Fibroblast of mammary gland (primary cell): ENCODE measurements at places on chromosomes 1 and 21.

- no peak for DNase-seq
These were observed 858.3 kb upstream of the TMPRSS15 start for GRCh38 chr21:19261731-19262376.

DNA sequence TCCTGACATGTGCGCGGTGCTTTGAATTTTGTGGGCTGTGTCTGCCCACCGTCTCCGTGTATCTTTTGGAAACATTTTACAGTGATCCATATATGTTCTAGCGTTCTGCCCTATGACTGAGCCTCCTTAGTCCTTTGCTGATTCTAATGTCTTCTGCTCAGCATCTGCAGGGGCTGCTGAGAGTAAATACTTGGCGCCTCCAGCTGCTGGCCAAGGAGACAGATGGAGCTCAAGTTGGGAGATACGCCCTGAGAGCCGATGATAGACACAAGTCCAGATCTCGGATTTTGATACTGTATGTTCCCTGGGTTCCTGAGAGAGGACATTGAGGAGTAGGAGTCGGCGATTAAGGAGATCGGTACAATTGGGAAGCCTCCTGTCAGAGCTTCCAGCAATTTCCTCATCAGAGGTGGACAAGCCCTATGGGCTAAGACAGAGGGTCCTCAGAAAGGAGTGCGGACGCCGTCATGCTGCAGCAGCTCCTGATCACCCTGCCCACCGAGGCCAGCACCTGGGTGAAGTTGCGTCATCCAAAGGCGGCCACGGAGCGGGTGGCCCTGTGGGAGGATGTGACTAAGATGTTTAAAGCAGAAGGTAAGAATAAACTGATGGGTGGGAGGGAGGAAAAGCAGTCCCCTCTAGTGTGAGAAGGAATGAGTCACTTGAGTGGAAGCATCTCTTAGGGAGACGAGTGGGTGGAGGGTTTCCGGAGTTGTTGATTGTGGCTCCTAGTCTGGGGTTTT is 390 bp downstream of the ZFP69B start:
- DNase-seq = peak; percentile 83

GRCh38 chr1:2547210-2548067 is 8.7 kb upstream of the TNFRSF14 start:
- no peak for DNase-seq

GRCh38 chr1:27872802-27873551 is 633 bp downstream of the THEMIS2 start:
- DNase-seq = peak; percentile 67

DNA sequence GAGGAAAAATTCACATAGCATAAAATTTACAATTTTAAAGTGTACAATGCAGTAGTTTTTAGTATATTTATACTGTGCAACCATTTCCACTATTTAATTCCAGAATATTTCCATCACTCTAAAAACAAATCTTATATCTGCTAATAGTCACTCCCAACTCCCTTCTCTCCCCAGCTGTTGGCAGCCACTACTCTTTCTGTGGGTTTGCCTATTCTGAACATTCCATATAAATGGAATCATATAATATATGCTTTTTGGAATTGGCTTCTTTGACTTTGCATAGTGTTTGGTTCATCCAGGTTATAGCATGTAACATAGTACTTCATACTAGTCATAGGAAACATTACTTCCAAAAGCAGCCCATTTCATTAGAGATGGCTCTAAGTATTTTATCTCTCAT is 25.0 kb upstream of the TMEM39B start:
- DNase-seq = peak; percentile 33

DNA sequence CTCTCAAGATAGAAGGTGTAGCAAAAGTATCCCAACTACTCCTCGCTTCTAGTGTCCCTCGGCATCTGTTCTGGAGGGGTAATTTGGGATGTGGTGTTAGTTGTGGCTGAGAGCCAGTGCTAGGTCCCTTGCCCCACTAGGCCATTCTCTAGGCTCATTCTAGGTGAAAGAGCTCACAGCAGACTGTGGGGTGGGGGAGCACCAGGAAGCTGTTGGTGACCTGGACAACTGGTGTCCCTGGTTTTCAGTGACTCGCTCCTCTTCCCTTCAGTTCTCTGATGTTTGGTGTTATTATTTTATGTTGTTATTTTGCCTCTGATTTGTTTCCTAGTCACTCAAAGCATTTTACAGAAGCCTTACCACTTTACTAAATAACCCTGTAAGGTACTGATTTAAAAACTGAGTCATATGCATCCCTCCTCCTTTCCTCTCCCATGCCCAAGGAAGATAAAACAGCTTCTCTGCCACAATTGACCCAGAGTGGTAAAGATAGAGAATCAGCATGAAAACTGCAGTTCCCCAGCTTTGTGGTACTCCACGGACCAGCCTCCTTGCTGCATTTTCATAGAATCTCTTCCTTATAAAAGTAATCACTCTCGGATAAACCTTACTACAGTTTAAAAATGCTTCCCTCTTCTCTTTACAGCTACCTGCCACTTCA is 14.1 kb downstream of the DYRK3 start:
- no peak for DNase-seq

GRCh38 chr1:157156058-157156541 is 17.9 kb upstream of the ETV3 start:
- peak; percentile 53 for DNase-seq

GRCh38 chr1:14677292-14677971 is 78.9 kb downstream of the KAZN start:
- DNase-seq = peak; percentile 68

DNA sequence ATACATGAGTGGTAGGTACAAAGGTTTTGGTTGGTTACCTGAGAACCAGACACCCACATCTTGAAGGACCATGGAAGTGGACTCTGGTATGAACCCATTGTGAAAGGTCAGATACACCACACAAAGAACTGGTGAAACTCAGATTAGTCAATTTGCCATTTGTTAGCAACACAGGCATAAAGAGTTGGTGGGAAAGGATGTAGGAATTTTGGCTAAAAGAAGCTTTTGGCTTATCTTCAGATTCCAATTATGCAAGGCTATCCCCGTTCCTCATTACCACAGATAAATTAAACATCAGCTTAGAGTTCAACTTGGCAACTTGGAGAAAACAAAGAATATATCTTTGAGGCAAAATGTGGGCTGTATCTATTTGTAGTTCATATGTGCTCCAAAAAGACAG is 87.0 kb upstream of the IRF2BP2 start:
- DNase-seq = peak; percentile 51

DNA sequence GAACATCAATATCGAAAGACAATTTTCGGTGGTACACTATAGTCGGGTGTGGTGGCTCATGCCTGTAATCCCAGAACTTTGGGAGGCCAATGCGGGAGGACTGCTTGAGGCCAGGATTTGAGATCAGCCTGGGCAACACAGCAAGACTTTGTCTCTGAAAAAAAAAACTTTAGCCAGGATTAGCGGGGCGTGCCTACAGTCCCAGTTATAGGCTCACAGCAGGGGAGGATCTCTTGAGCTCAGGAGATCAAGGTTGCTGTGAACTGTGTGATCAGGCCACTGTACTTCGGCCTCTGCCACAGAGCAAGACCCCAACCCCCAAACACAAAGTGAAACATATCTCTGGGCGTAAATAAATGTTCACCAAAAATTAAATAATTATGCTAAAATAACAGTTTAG is 1.6 kb downstream of the TADA1 start:
- DNase-seq = no peak

GRCh38 chr21:42505090-42505726 is 8.4 kb upstream of the SLC37A1 start:
- DNase-seq = no peak

DNA sequence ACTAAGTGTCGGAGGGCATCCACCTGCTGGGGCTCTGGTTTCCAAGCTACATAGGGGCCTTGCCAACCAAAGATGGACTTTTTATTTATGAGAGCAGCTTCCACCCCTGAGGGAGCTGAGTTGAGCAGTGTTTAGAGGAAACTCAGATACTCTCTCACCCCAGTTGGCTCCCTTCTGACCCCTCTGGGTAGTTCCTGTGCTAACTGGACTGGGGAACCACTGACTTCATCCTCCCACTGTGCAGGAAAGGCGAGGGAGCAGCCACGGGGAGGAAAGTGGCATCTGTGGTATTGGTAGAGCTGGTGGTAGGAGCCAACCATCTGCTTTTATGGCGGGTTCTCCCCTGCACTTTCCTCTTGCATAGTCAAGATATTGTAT is 70.4 kb downstream of the MPZL1 start:
- no peak for DNase-seq

GRCh38 chr21:44765231-44766013 is 36.2 kb downstream of the UBE2G2 start:
- peak; percentile 4 for DNase-seq

DNA sequence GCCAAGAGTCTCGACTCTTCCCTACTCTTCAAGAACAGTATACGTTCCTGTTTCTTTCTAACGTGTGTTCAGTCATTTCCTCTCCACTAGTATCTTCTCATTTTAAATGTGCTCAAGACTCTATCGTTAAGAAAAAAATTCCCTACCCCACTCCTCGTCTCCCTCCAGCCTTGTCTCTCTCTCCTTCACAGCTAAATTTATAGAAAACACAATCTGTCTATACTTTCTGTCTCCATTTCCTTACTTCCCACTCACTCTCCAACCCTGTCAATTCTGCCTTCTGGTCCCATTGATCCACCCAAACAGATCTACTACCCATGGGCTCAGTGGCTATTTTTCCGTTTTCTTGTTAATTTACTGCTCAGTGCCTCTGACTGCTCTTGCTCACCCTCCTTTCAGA is 75.3 kb downstream of the CSMD2 start:
- no peak for DNase-seq

DNA sequence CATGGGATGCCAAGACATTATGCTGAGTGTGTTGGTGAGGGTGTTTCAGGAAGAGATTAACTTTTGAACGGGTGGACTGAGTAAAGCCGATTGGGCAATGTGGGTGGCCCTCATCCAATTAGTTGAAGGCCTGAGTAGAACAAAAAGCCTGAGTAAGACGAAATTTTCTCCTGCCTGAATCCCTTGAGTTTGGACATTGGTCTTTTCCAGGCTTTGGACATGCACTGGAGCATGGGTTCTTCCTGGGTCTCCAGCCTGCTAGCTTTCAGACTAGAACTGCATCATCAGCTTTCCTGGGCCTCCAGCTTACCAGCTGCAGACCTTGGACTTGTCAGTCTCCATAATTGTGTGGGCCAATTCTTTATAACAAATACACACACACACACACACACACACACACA is 63.6 kb downstream of the NIBAN1 start:
- DNase-seq = peak; percentile 91

- DNase-seq = no peak
These were observed 112.9 kb downstream of the TLR5 start for GRCh38 chr1:223029985-223030769.

DNA sequence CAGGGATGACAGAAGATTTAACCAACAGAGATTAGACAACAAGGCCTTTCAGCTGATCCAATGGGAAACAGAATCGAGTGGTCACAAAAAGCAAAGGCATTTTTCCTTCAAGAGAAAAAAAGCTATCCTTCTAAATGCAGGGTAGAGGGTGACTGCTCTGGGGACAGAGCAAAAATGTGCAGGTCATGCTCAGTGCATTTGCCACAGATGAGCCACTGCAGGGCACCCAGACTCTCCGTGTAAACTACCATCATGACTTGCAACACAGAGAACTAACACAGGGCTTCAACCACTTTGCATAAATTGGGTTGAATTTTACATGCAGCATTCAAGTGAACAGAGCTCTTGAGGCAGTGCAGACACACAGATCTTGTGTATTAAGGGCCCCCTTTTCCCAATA is 56.8 kb downstream of the PRKAB2 start:
- no peak for DNase-seq

DNA sequence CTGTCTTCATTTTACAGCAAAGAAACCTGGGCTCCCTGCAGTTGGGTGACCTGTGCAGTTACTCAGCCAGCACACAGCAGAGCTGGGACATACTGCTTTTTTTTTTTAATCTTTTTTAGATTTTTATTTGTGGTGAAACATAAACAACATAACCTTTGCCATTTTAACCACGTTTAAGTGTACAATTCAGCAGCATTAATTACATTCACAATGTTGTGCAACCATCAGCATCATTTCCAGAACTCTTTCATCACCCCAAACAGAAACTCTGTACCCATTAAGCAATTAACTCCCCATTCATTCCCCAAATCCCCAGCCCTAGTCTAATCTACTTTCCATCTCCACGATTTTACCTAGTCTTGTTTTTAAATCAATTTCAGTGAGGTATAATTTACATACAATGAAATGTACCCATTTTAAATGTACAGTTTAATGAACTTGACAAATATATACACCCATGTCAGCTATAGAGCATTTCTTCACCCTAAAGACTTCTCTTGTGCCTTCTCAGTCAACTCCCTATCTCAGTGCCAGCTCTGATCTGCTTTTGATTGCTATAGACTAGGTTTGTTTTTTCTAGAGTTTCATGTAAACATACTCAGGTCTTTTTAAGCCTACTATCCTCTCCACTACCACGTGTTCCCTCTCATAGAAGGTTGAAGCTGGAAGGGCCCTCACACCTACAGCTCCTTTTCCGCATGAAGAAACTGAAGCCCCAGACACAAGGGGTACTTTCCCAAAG is 37.8 kb upstream of the C8B start:
- DNase-seq = peak; percentile 16

GRCh38 chr21:46095083-46095719 is 2.7 kb upstream of the COL6A2 start:
- DNase-seq = no peak

DNA sequence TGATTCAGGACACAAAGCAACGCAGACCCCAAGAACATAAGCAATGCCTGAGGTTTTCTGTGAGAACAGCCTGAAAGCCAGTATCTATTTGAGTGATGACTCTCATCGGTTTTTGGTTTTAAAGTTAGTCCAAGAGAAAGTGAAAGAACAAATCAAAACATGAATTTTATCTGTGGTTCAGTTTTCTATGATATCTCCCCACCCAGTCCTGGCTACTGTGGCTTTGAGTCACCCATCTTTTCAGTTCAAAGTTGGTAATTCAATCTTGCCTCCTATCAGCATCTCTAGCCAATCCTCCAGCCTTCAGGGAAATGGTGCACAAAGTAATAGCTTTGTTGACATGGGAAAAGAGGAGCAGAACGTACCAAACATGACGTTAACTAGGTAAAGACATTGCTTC is 40.5 kb upstream of the KRTAP19-8 start:
- no peak for DNase-seq

DNA sequence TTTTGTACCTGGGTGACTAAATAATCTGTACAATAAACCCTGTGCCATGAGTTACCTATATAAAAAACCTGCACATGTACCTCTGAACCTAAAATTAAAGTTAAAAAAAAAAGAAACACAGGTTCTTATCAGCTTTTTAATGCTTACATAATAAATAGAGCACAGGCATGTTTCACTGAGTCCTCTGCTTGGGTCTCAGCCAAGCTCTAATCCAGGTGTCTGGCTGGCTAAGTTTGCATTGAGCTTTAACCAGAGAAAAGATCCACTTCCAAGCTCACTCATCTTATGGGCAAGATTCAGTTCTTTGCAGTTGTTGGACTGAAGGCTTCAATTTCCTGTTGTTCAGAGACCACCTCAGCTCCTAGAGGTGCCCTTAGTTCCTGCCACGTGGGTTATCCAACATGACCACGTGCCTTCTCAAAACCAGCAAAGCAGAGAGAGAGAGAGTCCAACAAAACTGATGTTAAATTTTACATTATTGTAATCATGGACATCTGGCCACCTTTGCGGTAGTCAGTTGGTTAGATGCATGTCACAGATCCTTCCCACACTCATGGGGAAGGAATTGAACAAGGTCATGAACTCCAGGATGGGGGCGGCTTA is 68.2 kb upstream of the TMPRSS2 start:
- DNase-seq = peak; percentile 19
